ENCODE measurements at places on chromosomes 1 and 21.

DNA sequence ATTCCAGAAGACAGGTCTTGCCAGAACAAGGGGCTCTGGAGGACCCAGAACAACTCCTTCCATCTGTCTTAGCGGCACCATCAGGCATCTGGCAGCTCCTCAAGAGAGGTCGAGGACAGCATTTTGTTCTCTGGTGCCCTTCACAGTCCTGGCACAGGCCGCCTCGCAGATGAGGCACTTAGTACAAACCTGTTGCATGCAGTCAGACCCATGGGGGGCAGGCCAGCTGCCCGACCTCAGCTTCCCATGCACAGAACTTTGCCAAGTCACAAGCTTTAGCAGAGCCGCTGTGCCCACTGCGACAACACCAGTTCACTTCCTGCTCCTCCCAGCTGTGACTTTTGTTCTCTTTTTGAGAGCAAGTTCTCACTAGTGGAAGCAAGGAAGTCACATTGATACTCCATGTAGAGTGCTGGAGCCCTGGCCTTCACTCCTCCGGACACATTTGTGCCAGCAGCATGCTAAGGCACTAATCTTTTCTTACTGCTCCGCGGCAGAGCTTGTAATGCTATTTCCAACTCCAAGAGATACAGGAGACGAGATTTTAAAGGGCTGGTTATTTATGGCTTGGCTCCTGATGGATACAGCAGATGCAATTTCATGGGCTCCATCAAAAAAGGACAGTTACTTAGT lies 44.6 kb downstream of the HMGB4 start:
- DNase-seq, result no peak

DNA sequence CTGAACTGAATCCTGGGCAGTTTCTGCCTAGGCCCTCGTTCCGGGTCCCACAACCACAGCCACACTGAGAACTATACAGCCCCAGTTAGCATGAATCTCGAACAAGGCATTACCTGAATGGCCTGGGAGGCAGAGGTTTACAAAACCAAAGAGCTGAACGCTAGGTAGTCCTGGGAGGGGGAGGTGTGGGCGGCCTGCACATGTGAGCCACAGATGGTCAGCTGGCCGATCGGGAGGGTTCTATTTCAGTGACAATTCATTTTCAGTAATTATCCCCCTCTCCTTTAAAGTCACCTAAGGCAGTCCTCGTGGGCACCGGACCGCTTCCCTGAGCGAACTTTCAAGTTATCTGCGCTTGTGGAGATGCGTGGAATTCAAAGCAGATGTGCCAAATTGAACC lies 111.9 kb downstream of the GLIS1 start:
- DNase-seq, result no peak

GRCh38 chr1:31782421-31783410 lies 18.6 kb upstream of the ADGRB2 start:
- no peak for DNase-seq

GRCh38 chr1:145708063-145708462 lies 895 bp upstream of the PDZK1 start:
- DNase-seq, result no peak

DNA sequence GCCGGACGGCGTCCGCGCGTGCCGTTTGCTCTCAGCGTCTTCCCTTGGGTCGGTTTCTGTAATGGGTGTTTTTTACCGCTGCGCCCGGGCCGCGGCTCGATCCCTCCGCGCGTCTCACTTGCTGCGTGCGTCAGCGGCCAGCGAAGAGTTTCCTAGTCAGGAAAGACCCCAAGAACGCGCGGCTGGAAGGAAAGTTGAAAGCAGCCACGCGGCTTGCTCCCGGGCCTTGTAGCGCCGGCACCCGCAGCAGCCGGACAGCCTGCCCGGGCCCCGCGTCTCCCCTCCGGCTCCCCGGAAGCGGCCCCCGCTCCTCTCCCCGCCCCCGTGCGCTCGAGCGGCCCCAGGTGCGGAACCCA lies 159.8 kb downstream of the RUNX1 start:
- no peak for DNase-seq

DNA sequence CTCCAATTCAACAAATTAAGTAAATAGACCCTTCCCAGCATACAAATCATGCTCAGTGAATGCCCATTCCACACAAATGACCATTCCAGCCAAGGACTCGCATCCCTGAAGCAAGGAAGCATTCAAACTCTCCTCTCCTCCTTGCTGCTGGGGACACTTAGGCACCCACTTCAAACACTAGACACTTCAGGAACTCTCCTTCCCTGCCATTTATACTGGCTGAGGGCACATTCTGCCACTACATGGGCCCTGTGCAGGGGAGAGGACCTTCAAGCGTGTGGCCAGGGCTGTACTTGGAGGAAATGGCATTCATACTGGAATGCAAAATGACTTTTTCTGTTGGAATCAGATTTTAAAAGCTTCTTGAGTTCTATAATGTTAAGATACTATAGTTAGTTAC lies 22.3 kb downstream of the GJA5 start:
- DNase-seq, result no peak

- DNase-seq, result no peak
These were observed 73.2 kb upstream of the GADD45A start for GRCh38 chr1:67611846-67612245.

DNA sequence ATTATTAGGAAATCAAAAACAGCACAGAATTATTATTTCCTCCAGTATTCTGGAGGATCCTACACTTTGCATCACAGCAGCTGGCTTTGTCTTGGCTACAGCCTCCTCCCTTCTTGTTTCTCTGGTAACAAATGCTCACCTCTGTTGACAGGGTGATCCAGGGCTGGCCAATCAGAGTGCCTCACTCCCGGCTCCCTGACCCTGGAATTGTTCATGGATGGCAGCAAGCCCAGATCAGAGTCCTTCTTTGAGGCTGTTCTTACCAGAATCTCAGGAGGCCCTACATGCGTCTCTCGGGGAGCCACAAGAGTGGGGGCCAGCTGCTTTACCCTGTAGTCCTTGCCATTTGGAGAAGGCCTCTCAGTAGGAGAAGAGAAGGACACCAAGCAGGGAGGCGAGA lies 48.4 kb upstream of the IGSF5 start:
- no peak for DNase-seq

- DNase-seq, result no peak
These were observed 397.8 kb upstream of the VAMP3 start for GRCh38 chr1:7373251-7373650.

- DNase-seq, result no peak
These were observed 1.3 kb downstream of the MEF2D start for GRCh38 chr1:156499194-156499841.

DNA sequence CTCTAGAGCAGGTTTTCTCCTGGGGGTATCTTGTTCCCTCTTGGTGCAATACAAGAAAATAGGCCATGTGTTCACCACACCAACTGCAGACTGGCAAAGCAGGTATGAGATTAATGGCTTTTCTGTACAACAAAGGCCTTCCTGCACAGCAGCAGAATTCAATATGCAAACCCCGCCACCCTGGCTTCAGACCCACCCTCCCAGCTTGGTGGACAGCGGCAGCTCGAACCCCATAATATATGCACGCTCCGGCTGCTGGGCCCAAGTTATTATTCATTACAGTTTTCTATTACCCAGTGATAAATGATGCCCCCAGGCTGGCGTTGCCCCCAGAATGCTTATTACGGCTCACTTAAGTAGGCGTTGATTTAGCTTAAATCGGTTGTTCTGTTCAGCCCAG lies 144.2 kb downstream of the RRAGC start:
- no peak for DNase-seq

DNA sequence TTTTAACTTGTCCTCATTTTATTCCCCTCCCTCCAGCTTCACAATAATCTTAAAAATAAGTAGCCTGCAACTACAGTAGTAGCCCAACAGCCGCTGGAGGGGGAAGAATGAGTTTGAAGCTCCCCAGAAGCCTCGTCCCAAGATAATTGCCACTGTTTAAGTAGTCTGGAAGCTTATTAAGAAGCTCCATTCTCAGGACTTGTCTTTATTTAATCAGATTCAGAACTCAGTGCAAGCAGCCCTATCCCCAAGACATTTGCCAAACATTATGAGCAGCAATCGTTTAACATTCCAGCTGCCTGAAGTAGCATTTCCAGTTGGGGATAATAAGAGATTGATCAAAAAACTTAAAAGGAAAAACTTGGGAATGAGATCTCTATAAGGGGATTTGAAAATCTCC lies 106.0 kb downstream of the URB2 start:
- DNase-seq, result no peak

GRCh38 chr1:70902211-70902610 lies 145.4 kb downstream of the PTGER3 start:
- no peak for DNase-seq

DNA sequence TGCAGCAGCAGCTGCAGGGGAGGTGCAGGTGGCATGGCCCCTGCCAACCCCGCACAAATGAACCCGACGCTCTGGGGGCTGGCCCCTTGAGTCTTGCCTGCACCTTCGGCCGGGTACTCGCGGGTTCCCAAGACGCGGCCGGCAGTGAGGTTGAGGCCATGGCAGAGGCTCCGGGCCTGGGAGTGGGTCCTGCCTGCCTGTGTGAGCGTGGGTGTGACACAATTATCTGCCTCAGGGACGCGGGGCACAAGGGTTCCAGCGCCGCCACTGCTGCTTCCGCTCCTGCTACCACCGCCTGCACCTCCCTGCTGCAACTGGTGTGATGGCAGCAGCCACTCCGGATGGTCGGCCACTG lies 20.9 kb upstream of the TGFB2 start:
- no peak for DNase-seq

DNA sequence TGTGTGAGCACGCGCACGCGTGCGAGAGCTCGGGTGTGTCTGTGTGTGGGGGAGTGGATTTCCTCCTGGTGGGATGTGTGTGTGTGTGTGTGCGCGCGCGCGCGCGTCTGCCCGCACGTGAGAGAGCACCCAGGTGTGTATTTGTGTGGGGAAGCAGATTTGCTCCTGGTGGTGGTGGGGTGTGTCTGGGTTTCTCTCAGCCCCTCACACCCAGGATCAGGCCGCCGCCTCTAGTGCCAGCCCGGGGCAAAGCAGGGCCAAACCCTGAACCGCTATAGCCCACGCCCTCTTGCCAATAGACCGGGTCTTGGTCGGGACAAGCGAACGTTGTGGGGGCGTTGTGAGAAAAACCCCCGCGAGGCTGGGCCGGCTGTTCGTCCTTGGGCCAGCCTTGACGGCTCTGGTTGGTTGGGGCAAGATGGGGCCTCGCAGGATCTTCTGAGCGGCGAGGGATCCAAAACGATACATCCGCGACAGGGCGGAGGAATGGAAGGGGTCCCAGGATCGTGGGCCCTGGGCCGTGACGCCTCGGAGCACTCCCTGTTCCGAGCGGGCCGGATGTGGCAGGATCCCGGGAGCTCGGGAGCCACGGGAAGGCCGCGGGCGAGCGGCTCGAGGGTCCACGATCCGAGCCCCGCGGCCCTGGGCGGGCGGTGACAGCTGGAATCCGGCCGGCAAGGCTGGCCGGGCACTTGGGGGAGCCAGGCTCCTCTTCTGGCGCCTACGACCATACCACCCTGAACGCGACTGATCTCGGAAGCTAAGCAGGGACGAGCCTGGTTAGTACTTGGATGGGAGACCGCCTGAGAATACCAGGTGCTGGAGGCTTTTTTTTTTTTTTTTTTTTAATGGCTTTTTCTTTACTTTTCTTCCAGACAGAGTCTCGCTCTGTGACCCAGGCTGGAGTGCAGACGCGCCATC lies 68.2 kb downstream of the RNF187 start:
- no peak for DNase-seq

DNA sequence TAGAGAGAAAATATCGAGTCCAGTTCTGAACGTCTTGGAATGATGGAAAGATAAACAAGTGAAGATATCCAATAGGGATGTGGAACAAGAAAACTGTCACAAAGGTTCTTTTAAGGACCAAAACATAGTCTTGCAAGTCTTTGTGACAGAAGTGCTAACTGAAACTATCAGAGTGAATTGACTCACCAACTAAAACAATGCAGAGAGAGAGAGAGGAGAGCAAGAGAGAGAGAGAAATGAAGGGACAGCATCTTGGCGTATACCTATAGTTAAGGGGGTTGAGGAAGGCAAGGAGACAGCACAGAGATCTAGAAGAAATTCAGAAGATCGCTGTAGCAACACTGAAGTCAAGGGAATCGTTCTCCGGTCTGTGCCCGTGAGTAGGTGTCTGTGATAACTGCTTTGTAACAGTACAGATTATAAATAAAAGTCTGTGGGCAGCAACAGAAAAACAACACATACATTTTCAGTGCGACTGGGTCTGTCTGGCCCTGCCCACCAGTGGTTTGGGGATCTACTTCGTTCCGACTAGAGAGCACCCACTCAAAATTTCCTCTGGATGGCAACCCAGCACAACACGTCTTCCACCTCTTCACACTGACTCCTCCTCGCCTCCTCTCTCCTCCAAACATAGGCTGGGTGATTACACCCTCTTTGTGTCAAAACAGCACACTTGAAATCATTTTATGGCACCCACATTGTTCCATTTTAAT lies 4.8 kb upstream of the COA6 start:
- DNase-seq, result no peak

DNA sequence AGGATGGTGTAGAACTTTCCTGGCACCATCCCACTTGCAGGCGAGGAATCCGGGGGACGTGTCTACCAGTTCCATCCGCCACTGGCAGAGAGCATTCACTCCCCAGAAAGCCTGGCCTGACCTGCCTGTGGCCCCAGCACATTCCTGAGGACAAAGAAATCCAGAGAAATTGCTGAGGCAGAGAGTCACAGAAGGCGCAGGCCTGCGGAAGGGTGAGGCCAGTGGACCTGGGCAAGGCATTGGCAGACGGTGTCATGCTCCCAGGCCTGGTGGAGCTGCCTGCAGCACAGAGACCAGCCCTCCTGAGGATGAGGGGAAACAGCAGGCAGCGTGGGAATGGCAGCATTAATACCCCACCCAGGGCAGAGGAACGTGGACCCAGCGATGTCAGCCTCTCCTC lies 81.2 kb upstream of the F3 start:
- DNase-seq, result no peak

DNA sequence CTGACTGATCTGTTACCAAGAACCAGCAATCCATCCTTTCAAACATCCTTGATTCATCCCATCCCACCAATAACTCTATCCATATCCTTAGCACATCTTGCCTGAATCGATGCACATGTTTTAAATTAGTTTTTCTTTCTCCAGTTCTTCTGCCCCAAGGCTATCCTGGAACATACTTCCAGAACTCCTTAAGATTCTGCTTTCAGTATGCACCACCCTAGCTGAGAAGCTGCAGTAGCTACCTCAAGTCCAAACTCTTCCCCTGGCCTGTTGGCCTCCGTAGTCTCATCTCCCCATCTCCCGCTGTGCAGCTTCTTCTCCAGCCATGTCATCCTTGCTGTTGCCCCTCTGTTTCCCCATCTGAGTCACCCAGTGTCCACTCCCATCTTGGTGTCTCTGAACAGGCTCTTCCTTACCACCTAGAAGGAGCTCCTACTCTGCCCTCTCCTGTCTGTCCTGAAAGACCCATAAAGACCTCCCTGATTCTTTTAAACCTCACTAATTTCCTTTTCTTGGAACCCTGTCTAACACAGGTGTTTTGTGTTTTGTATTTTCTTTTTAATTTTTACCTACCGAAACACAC lies 108.0 kb downstream of the SGIP1 start:
- DNase-seq, result no peak

DNA sequence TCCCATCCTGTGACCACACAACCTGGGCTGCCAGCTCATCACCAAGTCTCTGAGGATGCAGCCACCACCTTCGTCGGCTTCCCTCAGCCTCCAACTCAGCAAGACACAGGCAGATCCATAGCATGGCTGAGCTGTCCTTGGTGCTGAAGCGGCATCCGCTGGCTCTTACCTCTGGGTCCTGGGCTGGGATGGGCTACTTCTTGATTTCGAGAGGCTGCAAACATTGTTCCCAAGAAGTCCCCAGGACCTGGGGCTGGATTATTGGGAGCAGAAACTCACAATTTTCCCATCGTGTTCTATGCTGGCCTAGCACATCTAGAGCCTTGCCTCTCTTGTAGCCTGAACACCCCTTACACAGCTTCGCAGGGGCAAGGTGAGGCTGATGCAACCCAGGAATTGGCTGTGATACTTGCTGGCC lies 24.9 kb upstream of the C1QA start:
- no peak for DNase-seq
